ENCODE measurements at places on chromosomes 7 and 10. TPM values are rescaled to one million over a fixed set of nuclear protein-coding genes. Genes with fewer than 3 reads are reported as not detected.

DNA sequence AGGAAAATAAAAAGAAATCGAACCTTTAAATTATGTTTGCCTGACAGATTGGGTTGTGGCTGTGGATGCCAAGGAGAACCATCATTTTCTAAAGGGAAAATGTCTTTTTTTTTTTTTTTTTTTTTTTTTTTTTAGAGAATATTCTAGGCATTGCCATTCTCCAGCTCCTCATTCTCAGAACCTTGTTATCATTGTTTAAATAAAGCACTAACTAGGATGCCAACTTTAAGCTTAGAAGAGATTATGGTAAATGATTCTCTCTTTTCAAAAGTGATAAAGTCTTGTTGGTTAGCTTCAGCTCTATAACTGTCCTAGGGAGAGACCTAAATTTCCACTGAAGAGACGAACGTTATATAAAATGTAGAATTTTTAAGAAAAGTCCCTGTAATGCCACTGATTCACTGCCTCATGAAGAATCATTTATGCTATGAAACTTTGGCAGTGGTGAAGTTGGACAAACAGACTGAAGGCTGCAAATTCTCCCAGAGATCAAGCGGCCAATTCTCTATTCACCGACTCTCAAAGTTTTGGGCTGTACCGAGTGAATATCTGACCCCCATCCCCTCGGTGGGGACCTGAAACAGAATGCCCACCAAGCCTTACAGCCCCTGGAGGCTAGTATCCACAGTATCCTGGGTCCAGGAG is 207.9 kb upstream of the PITRM1 start:
- DNase-seq = no peak

- DNase-seq = no peak
These were observed 967.2 kb downstream of the XPNPEP1 start for GRCh38 chr10:108956149-108956548.

- DNase-seq = no peak
These were observed 118.0 kb downstream of the CLEC2L start for GRCh38 chr7:139641337-139641992.

Gene TET1
- total RNA-seq = 0.52 TPM

Measured in epithelial cell of proximal tubule (primary cell).